Articular chondrocyte of knee joint (primary cell): ENCODE measurements at places on chromosomes 12 and 14. TPM values are rescaled to one million over a fixed set of nuclear protein-coding genes. Genes with fewer than 3 reads are reported as not detected.

Gene ETFBKMT
- total RNA-seq = 6.0 and 6.4 TPM in 2 replicates

Gene TMPRSS12
- total RNA-seq = not detected in 2 replicates

Gene KCNC2
- not detected in 2 replicates for total RNA-seq

Gene RDH16
- 0.11 and 0.13 TPM in 2 replicates for total RNA-seq

Gene TRHDE
- total RNA-seq = not detected in 2 replicates

Gene MMP17
- total RNA-seq = 0.86 and 1.3 TPM in 2 replicates

Gene SP1
- 48.2 and 51.1 TPM in 2 replicates for total RNA-seq

Gene RAB35
- 25.1 and 26.0 TPM in 2 replicates for total RNA-seq

Gene ACSS3
- total RNA-seq = 12.6 and 14.2 TPM in 2 replicates

Gene FGD4
- 51.5 and 59.5 TPM in 2 replicates for total RNA-seq

Gene PTPRB
- under 0.01 and 0.32 TPM in 2 replicates for total RNA-seq

Gene MYRFL
- under 0.01 TPM in 1 of 2 replicates, not detected in the other for total RNA-seq

Gene PRPH
- 1.5 and 1.8 TPM in 2 replicates for total RNA-seq

Gene CLEC9A
- total RNA-seq = not detected in 2 replicates
